ENCODE measurements at places on chromosomes 6 and 20.

GRCh38 chr6:150922137-150922536 lies 56.6 kb downstream of the MTHFD1L start:
- DNase-seq: no peak

GRCh38 chr20:21326700-21327099 lies 23.6 kb downstream of the XRN2 start:
- DNase-seq: no peak

DNA sequence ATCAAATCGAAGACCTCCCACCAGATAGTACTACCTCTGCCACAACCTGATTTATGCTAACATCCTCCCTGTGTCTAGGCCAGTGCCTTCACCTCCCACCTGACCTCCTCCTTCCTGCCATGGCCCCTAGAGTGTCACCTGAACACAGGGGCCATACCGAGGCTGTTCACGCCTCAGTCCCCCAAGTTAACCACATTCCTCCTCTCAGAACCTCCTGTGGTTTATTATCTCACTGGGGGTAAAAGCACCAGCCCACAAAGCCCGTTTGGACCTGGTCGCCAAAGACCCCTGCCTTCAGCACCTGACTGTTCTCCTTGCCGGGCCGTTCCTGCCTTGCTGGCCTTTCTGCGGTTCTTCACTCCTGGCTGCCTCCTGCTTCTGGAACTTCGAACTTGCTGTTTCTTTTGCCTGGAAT lies 13.7 kb downstream of the MAS1 start:
- no peak for DNase-seq

GRCh38 chr6:161507375-161507774 lies 233.5 kb upstream of the AGPAT4 start:
- no peak for DNase-seq

- no peak for DNase-seq
These were observed 23.0 kb upstream of the GTSF1L start for GRCh38 chr20:43749734-43750294.

- no peak for DNase-seq
These were observed 4.6 kb upstream of the SFT2D1 start for GRCh38 chr6:166346965-166347364.

GRCh38 chr6:77633993-77634715 lies 18.7 kb upstream of the MEI4 start:
- DNase-seq: no peak

- DNase-seq: no peak
These were observed 105.3 kb upstream of the KHDRBS2 start for GRCh38 chr6:62391358-62391757.

All from NCI-H187 treated with DMSO at 0.1 percent for 48 hours (cell line).